ENCODE measurements at places on chromosomes 5 and 9.

- peak; percentile 18 for DNase-seq
Observed at GRCh38 chr5:177271113-177271512, 32.4 kb downstream of the RAB24 start.

DNA sequence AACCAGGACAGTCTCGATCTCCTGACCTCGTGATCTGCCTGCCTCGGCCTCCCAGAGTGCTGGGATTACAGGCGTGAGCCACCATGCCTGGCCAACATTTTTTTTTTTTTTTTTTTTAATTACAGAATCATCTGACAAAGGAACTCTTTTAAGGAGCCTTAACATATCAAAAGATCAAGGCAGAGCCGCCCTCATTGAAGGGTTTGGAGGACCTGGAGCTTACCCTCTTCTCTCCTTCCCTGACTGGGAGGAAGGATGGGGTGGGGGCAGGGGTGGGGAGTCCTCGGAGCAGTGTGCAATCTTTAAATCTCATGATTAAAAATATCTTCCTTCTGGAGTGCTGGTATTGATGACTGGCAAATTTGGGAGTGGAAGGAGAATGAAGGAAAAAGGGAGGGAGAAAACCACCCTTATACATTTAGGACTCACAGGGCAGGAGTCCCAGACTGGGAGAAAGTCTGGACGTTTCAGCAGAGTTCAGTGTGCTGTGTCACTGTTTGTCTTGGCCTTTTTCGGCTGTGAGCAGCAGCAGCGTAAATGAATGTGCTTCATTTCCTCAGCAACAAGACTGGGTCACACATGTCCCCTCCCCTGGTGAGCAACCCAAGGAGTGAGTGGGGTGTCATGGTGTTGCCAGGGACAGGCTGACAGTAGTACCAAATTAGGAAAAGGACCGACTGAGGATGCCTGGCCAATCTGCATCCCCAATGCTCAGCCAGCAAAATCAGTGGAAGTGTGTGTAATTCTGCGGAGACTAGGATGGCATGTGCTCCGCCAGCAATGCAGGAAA is 115.3 kb upstream of the BNC2 start:
- DNase-seq: peak; percentile 86

- no peak for DNase-seq
Observed at GRCh38 chr9:126621061-126621918, 7.6 kb downstream of the LMX1B start.

DNA sequence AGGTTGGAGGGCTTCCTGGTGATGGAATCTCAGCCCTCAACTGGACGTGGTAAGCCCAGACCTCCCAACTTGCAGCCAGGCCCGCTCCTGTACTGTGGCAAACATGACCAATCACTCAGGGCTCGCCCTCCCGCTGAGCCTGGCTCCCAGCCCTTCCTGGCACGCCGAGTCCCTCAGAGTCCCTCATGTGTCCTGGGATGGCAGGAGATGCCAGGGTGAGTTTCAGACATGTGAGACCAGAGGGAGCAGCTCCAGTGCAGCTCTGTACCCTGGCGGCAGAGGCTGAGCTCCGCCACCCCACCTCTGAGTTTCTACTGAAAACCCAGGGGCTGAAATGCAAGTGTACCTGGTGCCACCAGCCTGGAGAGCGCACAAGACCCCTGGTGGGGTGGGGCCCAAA is 42.0 kb upstream of the RXRA start:
- no peak for DNase-seq

- DNase-seq: no peak
Observed at GRCh38 chr9:123048748-123049147, 15.3 kb downstream of the GPR21 start.

DNA sequence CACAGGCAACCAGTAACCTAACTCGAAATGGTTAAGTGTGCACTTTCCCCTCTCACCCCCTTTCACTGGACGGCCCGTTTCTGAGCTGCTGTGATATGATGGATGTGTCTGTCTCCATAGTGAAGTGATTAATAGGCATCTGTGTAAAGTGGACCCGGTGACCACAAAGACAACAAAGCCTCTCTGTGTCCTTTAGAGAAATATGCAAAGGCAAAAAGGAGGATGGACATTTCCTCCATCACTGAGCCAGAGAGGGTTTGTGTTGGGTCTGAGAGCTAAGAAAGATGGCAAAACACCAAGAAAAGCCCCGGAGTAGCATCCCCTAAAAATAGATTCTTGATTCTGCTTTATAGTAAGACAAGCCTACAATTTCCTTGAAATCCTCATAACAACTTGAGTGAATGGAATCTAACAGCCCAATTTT is 120.6 kb downstream of the SEMA6A start:
- DNase-seq: peak; percentile 80

DNA sequence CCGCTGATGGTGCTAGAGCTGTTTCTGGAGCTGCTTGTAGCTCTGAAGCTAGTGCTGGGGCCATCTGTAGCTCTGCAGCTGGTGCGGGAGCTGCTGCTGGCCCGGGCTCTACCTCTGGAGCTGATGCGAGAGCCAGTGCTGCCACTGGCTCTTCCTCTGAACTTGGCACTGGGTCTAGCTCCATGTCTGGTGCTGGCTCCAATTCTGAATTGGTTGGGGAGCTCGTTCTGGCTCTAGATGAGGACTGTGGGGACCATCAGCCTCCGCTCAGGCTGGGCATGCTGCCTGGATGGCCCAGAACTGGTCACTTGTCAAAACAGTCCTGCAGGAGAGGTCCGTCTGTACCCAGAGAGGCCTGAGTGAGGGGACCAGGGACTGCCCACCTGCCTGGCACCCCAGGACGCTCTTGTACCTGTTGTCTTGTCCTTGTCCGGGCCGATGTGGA is 21.5 kb downstream of the OBP2B start:
- DNase-seq: no peak

- DNase-seq: no peak
Observed at GRCh38 chr5:74476819-74477453, 163.6 kb downstream of the ENC1 start.

DNA sequence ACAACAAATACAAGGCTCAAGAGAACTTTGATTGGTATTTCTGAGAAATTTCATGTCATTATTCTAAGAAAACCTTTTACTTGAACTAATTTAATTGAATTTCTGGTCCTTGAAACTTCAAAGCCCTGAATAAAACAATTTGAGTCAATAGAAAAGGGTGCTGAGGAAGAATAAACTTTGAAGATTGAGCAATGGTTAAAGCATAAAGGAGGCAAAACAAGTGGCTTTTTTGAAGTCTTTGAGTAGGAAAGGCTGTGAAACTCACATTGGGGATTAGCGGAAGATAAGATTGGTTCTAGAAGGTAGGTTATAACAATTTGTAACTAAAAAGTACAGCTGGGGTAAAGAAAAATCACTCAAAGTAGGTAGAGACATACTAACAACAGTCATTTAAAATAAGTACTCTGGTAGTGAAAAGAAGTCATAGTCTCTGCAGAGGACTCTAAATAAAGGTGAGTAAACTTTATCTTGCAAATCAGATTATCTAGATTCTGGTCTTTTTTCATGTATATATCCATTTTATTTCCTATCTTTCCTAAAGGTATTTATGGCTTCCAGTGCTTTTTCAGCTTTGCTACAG is 6.4 kb upstream of the PLPP1 start:
- DNase-seq: no peak

DNA sequence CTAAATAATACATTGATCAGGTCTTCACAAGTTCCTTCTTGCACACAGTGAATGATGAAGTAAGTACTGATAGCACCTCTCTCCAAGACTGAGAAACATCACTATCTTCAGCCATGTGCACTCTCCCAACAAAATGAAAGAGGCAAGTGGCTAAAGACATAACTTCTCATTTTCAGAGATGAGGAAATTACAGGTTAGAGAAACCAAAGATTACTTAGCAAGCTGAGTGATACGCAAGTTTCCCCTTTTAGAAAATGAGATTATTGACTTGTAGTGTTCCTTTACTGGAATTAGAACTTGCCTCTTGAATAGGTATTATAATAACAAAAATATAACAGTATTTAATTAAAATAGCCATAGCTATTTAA is 21.6 kb downstream of the CEMIP2 start:
- no peak for DNase-seq

- no peak for DNase-seq
Observed at GRCh38 chr9:21974343-21974721, 19.9 kb downstream of the CDKN2A start.

DNA sequence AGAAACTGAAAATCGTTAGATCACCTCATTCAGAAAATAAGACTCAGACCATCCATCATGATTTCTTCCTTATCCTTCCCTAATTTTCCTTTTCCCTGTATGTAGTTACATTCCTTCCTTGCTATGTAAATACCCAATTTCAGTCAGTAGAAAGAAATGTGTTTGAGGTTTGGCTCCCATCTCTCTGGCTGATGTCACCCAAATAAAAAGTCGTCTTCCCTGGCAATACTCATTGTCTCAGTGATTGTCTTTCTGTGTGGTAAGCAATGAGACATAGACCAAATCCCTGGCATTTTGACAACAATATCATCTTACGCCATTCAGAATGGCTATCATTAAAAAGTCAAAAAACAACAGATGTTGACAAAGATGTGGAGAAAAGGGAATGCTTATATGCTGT is 303.9 kb upstream of the EDIL3 start:
- peak; percentile 84 for DNase-seq

DNA sequence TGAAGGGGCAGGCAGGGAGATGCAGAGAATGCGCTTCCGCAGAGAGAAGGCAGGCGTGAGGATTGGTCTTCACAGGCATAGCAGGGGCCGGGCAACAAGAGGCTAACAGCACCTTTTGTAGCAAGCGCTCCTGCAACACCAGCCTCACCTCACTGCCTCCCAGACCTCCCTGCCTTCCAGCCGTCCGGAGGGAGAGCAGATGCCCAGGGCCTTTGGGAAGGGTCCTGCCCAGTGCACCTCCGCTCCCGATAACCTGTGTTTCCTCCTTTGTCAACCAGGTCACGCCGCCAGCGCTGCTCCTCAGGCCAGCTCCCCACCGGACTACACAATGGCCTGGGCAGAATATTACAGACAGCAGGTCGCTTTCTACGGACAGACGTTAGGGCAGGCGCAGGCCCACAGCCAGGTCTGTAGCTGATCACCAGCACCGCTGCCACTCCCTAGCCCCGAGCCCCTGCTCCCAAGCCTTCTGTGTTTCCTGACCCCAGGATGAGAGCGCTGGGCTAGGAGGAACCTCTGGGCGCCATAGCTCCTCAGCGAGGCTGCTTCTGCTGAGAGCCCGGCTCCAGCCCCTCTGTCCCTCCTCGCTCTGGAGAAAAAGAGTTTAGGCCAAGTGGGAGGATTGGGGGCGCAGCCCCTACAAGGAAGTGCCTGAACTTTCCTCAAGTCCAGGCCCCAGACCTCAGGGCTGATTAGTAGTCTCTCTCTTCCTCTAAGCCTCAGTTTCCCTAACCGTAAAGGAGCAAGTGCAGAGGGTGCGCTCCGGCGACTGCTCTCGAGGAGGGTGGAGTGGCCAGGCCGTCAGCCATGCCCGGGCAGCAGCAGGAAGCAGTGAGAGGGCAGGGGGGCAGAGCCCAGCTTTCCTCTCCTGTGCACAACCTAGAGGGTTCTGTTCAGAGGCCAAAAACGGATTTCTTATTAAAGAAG is 28.4 kb upstream of the PRDM12 start:
- no peak for DNase-seq

DNA sequence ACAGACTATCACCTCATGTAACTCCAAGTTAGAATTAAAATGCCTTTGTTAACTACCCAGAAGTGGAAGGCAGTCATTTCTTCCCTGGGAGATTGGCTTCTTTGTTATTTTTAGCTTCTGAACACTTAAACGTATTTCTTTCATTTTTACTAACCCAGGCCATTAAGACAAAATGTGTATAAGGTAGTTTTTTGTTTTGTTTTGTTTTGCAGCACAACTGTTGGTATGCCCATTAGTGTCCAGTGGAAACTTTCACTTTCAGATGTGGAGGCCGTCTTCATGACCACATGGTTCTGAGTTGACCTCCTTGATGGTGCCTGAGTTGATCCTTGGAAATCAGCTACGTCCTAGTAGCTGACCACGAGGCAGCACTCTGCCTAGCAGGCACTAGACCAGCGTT is 264.6 kb upstream of the ZNF608 start:
- no peak for DNase-seq

DNA sequence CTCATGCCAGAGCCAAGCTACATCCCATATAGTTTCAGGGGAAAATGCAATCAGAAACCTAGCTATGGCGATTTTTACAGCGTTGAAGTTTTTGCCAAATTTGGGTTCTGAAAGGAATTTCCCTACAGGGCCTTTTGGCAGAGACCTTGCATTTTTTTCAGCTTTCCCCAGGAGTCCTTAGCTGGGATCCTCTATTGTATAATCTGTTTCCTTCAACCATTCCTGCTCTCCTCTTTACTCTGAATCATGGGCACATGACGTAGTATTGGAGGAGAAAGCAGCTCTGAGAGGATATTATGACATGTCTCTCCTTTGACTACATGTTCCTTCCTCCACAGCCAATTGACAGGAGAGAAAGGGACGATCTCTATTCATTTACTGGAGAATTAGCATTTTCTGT is 118.5 kb upstream of the ERCC6L2 start:
- peak; percentile 25 for DNase-seq

DNA sequence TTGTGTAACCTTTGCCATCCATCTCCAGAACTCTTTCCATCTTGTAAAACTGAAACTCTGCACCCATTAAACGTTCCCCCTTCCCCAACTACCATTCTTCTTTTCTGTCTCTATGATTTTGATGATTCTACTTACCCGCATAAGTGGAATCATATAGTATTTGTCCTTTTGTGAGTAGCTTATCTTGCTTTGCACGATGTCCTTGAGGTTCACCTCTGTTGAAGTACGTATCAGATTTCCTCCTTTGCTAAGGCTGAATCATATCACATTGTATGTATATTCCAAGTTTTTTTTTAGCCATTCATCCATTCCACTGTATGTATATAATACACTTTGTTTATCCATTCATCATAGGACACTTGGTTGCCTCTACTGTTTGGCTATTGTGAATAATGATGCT is 2.9 kb upstream of the RNF130 start:
- DNase-seq: no peak

- DNase-seq: no peak
Observed at GRCh38 chr9:117722108-117722761, 18.0 kb downstream of the TLR4 start.

GRCh38 chr5:176620333-176620981 is 9.9 kb downstream of the SNCB start:
- no peak for DNase-seq

DNA sequence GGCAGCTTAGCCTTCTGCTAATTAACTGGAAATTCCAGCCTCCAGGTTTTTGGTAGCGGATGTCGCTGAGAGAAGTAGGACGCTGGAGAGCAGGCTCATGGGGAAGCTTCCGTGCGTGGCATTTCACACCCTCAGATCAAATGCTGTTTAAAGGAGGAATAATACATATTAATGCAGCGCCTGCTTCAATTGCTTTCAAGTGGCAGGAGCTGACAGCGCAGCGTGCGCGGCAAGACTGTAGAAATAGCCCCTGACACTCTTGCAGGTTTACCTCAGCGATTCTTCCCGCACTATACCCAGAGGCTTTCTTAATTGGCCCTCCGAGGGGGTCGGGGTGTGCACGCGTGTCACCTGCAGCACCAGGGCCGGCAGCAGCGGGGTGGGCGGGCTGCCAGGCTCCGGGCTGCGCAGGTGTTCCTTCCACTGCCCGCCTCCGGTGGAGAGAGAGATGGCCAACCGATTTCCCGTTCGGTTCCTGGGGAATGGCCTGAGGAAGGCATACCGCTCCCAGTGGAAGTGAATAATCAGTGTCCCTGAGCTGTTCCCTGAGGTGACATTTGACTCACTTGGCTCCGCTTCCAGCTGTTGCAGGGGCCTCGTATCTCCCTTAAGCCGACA is 427.9 kb downstream of the KCTD16 start:
- DNase-seq: no peak

- peak; percentile 56 for DNase-seq
Observed at GRCh38 chr9:31574006-31574765, 810.3 kb upstream of the ACO1 start.

- no peak for DNase-seq
Observed at GRCh38 chr5:71880536-71880935, 161.5 kb downstream of the CARTPT start.

All from brain microvascular endothelial cell (primary cell).